Chondrocyte (in vitro differentiated cells): ENCODE measurements at places on chromosomes 7 and 10. TPM values are rescaled to one million over a fixed set of nuclear protein-coding genes. Genes with fewer than 3 reads are reported as not detected.

DNA sequence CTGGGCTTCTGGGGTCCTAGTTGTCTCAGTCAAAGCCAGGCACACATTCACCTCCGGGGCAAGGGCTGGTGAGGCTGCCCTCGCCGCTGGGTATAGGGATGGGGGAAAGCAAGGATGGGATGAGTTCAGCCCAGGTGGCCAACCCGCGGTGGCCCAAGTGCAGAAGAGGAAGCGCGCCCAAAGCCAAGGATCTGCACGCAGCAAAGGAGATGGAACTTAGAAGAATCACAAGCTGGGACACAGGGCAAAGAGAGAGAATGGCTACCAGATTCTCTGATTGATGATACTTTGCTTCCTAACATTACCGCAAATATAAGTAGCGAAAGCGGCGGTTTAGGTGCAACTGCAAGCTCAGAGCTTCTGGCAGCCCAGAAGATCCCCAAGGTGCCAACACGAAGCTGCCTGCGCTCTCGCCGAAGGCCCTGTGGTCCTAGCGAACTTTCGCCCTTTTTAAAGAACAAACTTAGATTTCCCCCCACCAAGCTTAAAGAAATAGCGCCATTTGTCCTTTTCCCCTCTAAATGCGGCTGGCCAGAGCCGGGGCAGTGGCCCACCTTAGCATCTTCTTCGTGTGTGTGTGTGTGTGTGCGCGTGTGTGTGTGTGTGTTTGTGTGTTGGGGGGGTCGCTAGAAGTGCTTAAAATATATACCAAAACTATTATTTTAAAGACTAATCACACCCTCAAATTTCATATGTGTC is 927 bp upstream of the MKX start:
- no peak for DNase-seq

GRCh38 chr7:44881610-44882009 is 3.7 kb downstream of the PURB start:
- no peak for DNase-seq

DNA sequence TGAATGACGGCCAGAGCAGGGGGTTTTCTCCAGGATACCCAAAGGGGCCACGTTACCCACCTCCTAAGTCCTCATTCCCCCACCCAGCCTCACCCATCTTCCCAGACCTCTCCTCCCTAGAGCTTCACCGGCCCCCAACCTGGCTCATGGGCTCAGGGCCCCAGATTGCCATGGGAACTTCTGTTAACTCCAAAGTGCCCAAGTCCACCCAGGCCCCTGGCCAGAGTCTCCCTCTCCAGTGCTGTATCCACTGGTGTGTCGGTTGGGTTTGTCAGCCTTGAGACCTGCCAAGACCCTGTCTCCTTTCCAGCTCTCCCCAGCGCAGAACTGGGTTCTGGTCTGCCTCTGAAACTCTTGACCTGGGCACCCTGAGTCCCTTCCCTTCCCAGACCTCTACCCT is 37.1 kb upstream of the ZMIZ2 start:
- peak; percentile 39 for DNase-seq

GRCh38 chr10:32142646-32143045 is 86.4 kb upstream of the KIF5B start:
- no peak for DNase-seq

DNA sequence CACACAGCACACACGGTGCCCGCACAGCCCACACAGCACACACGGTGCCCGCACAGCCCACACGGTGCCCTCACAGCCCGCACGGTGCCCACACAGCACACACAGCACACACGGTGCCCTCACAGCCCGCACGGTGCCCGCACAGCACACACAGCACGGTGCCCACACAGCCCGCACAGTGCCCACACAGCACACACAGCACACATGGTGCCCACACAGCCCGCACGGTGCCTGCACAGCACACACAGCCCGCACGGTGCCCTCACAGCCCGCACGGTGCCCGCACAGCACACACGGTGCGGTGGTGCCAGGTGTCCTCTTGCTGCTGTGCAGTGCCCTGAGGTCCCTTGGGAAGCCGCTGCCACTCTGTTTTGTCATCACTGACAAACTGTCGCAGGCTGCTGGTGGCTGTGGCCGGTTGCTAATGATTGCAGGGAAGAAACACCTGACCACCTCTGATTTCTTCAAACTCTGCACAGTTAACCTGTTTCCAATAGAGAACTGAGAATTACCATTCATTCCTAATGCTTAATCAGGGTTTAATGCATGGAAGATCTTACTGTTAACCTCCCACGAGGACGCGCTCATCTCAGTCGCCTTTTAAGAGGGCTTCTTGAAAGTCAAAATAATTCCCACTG is 66.9 kb downstream of the GLRX3 start:
- DNase-seq, result peak; percentile 62

GRCh38 chr10:43585046-43585445 is 10.6 kb upstream of the ZNF239 start:
- DNase-seq, result no peak

- DNase-seq, result no peak
Observed at GRCh38 chr7:151436446-151437158, 3.3 kb downstream of the CRYGN start.

- no peak for DNase-seq
Observed at GRCh38 chr7:123865517-123866117, 20.6 kb downstream of the HYAL4 start.

- no peak for DNase-seq
Observed at GRCh38 chr7:144452064-144452463, 48.6 kb upstream of the NOBOX start.

DNA sequence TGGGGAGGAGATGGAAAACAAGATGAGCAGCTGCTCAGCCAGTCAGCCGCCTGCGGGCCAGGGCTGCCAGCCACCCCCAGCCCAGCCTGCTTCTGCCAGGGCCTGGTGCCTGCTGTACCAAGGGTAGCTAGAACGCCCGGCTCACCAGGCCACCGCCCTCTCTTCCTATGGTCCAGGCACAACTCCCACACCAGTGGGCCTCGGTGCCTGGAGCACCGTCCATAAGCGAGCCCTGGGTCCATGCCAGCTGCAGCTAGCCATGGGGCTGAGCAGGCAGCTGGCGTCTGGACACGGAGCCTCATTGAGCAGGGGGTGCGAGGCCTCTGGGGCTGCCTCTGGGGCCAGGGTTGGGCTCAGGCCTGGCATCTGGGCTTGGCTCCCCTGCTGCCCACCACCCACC is 8.5 kb upstream of the RABGEF1 start:
- no peak for DNase-seq

GRCh38 chr10:79182781-79183467 is 114.2 kb downstream of the ZMIZ1 start:
- DNase-seq, result no peak

GRCh38 chr7:34296663-34297062 is 361.4 kb upstream of the NPSR1 start:
- no peak for DNase-seq

- DNase-seq, result no peak
Observed at GRCh38 chr7:71772779-71773178, 639.4 kb downstream of the CALN1 start.

DNA sequence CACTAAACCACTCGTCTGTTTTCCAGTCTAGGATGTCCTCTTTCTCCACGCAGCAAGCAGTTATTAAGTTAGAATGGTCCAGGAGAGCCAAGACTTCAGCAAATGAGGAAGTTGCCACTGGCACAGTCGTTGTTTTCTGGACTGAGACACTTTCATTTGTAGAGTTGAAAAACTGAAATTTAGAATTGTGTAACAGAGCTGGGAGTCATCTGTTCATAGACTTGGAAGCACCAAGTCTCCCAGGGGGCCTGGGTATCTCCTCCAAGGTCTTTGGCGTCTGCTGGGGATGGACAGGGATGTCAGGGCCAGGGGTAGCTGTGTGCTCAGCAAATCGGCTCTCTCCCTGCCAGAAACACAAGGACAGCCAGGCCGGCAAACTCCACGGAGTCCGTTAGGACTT is 208.4 kb downstream of the FANK1 start:
- no peak for DNase-seq

GRCh38 chr7:12552876-12553275 is 17.6 kb upstream of the SCIN start:
- DNase-seq, result no peak

GRCh38 chr7:151076863-151077704 is 3.5 kb downstream of the FASTK start:
- DNase-seq, result no peak

- no peak for DNase-seq
Observed at GRCh38 chr10:103885617-103886016, 30.2 kb upstream of the SH3PXD2A start.

- no peak for DNase-seq
Observed at GRCh38 chr7:4202954-4203353, 479.1 kb upstream of the FOXK1 start.

- DNase-seq, result no peak
Observed at GRCh38 chr7:67809586-67809985, 813.0 kb downstream of the TYW1 start.

The CDHR3 gene
- total RNA-seq, result 0.89 to 1.9 TPM (median 1.0 TPM) in 3 replicates

The CALHM2 gene
- 1.3 to 10.9 TPM (median 9.9 TPM) in 3 replicates for total RNA-seq

The INMT gene
- total RNA-seq, result 5.6 to 73.2 TPM (median 70.1 TPM) in 3 replicates

The MCM10 gene
- 2.2 to 13.9 TPM (median 3.7 TPM) in 3 replicates for total RNA-seq

The CALHM3 gene
- not detected in 3 replicates for total RNA-seq

The RHOBTB1 gene
- total RNA-seq, result 18.6 to 19.2 TPM (median 19.0 TPM) in 3 replicates

The NAT16 gene
- total RNA-seq, result not detected in 3 replicates
